Coronary artery (tissue), 2 donors: ENCODE measurements at places on chromosomes 12 and 14.

- DNase-seq: no peak
Measured at GRCh38 chr12:22610131-22610530, 14.8 kb upstream of the ETNK1 start.

GRCh38 chr12:57576613-57577160 is 14.3 kb upstream of the PIP4K2C start:
- no peak for DNase-seq

DNA sequence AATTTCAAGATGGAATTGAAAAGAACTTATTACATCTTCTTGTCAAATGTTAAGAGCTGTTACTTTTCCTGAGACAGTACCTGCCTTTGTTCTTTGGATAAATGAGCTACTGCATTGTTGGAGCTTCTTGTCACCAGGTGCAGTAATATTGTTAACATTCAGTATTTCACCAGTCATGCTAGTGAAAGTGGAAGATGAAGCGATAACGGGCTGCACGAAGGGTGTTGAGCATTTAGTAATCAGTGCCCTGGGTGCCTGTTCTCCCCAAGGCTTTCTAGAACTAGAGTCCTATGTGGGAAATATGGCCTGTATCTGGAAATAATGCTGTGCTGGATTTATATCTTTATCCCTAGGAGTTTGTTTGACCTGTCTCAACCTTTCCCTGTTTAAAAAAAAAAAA is 83.2 kb downstream of the PPP2R5C start:
- no peak for DNase-seq

DNA sequence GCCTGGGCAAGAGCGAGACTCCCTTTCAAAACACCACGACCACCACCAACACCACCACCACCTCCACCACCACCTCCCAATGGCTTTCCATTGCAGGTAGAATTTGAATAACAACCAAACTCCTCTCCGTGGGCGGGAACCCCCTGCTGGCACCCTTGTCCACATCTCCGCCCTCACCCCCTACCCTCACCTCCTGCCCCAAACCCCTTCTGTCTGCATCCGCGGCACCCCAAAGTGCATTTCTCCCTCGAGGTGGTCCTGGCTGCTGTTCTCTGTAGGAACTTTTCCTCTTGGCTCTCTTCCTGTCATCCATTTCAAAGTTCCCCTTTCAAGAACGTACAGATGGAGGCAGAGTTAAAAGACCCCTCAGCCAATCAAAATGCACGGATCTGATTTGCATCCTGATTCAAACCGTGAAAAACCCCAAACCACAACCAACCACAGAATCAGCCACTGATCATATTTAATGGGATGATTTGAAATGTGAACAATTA is 3.8 kb downstream of the SDSL start:
- DNase-seq: no peak

DNA sequence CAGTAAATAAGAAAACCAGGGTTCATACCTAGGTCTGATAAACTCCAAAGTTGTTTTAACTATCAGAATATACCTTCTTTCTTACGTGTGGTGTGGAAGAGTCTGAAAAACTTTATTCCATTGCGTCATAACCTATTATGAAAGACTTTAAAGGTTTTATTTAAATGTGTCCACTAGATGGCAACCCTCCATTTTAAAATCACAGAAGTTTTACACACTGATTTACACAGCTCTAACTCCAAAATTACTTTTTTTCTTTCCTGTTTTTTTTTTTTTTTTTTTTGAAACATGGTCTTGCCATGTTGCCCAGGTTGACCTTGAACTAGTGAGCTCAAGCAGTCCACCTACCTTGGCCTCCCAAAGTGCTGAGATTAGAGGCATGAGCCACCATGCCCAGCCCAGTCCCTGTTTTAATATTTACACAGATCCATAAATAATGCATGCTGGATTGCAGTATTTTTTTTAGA is 17.3 kb upstream of the TMPRSS12 start:
- no peak for DNase-seq

- DNase-seq: no peak
Measured at GRCh38 chr14:96050482-96050881, 11.3 kb downstream of the C14orf132 start.

DNA sequence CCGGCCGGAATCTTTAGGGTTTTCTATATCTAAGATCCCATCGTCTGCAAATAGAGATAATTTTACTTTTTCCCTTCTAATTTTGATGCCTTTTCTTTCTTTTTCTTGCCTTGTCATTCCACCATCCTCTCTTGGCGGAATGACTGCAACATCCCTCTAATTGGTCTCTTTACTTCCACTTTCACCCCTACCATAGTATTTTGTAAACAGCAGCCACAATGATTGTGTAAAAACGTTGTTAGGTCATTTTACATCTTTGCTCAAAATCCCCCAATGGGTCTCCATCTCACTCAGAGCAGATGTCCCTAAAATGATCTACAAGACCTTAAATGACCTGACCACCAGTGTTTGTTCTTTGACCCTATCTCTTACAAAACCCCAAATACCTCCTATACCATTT is 80.0 kb upstream of the STAC3 start:
- no peak for DNase-seq

DNA sequence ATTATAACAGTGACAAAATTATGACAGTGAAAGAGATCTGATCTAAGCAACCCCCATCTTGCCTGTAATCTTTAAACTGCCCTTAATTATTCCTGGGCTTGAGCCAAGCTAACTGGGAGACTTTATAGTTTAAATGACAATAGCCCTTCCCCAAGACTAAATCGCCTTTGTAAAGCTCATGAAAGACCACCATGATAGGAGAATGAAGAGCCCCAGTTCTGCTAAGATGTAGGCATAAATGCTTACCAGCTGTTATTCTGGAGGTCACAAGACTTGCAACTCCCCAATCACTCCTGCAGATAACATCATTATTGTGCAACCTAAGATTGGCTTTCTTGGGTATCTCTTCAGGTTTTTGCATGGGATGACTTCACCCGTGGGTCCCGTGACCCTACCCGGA is 599.7 kb downstream of the KCNH5 start:
- no peak for DNase-seq

- peak; percentile 33 for DNase-seq
Measured at GRCh38 chr14:105876158-105876557, 349.8 kb downstream of the TMEM121 start.

- DNase-seq: no peak
Measured at GRCh38 chr12:25458047-25458552, 95.0 kb downstream of the LMNTD1 start.

GRCh38 chr14:94026889-94027469 is 839 bp downstream of the OTUB2 start:
- no peak for DNase-seq

DNA sequence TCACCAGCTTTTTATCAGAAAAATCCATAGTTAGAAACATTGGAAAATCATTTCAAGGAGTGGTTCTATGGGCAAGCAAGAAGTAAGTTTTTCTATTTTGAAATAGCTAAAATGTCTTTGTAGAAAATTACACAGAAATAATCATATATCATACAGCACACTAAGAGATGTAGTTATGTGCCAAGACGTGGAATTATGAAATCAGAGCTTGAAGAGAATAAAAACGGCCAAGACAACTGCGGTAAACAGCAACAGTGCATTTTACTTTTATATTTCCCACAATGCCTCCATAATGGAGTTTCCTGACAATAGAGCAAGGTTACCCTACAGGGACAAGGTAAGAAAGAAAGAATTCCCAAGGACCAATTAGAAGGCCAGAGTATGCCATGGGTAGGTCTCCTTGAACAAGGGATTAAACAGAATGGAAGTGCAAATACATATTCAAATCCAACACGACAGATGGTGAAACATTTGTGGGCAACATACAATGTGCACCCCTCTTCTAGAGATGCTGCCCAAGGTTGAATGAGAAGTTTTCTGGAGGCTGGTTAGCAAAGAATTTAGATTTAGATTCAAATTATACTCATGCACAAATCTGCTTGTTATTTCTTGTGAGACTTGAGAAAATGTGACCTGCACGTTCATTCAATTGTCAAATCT is 76.1 kb upstream of the BTG1 start:
- no peak for DNase-seq

GRCh38 chr12:83784298-83784890 is 1097.7 kb downstream of the TMTC2 start:
- no peak for DNase-seq

GRCh38 chr14:91012045-91012444 is 48.4 kb downstream of the RPS6KA5 start:
- no peak for DNase-seq

DNA sequence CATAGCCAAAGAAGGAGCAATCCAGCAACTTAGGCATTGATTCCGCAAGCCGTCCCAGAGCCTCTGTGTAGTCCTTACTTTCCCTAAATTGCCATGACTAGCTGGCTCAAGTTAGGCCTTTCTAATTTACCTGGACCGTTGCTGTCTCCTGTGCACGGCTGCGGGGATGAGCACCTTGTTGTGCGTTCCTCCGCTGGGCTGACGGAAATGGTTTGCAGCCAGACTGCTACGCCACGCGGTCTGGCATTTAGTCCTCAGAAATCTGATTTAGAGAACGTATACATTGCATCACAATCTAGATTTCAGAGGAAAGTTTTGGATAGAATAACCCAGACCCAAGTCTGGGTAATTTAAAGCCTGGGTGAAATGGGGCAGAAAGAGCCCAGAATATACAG is 133.2 kb upstream of the ARHGAP5 start:
- DNase-seq: no peak

DNA sequence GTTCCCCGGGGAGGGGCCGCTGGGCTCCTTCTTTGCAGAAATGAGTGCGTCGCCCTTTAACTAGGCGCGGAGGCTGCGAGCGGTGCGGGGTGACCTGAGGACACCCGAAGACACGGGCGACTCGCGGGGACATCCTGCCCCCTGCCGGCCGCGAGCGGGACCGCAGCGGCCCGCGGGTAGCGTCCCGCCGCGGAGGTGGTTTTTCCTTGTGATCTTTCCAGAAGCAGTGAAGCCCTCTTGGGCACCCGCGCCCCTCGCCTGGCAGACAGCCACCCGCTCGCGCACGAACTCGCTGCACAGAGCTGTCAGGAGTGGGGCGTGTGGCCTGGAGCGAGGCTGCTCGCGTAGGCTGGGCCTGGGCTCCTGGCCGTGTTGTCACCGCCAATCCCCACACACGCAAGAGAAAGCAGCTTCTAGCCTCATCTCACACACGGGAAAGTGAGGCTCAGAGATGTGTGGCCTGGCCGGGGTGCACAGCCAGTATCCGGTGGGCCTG is 67.2 kb downstream of the DIO3 start:
- DNase-seq: no peak

- DNase-seq: no peak
Measured at GRCh38 chr14:71464840-71465239, 467.4 kb upstream of the RGS6 start.

DNA sequence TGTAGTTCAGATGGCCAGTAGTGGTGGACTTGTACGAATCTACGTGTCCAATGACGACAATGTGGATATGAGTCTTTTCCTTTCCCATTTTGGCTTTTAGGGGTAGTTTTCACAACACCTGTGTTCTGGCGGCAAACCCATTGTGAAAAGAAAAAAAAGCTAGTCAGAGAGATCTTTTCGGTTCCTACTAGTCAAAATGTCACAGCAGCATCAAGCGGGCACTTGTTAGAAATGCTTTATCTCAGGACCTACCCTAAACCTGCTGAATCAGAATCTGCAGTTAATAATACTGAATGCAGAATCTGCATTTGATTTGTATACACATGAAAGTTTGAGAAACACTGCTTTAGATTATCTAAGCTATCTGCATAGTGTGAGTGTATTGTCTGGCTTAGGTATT is 18.3 kb downstream of the AEBP2 start:
- DNase-seq: no peak

GRCh38 chr14:97066068-97066899 is 269.1 kb downstream of the VRK1 start:
- DNase-seq: no peak

GRCh38 chr14:73474952-73475351 is 15.8 kb upstream of the RIOX1 start:
- DNase-seq: no peak

DNA sequence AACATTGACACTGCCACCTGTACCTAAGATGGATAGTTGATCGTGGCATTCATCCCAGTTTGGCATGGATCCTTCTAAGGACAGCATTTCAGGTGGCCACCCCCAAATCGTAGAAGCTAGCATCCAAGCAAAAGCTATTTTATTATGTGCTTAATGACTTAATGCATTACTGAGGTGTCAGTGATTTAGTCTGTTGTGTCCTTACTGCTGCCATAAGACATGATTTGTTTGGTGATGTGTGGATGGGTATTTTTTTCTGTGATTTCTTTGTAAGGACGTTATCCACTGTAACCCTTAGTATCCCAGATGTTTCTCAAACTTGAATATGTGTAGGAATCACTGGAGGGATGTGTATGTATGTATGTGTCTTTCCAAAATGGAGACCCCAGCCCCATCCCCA is 81.2 kb upstream of the EVL start:
- DNase-seq: no peak

DNA sequence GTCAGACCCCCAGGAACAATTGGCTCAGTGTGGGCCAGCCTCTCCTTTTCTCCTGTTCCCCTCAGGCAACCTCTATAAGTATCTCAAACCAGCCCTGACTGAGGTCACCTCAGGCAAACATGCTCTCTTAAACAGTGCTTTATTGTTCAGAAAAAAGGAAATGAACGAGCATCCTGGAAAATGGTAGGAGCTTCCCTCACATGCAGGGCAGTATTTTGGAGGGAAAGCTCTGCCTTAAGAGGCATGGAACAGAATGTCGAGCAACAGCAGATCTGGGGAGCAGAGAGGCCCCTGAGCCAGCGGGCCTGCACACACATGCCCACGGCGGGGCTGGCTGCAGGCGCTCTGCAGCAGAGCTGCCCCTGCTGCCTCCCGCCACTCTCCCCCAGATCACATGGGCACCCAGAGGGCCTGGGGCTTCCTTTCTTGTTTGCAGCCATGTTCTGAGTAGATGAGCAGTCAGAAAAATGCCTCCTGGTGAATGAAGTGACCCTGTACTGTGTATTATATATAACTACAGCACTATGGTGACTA is 42.0 kb downstream of the MOK start:
- no peak for DNase-seq

DNA sequence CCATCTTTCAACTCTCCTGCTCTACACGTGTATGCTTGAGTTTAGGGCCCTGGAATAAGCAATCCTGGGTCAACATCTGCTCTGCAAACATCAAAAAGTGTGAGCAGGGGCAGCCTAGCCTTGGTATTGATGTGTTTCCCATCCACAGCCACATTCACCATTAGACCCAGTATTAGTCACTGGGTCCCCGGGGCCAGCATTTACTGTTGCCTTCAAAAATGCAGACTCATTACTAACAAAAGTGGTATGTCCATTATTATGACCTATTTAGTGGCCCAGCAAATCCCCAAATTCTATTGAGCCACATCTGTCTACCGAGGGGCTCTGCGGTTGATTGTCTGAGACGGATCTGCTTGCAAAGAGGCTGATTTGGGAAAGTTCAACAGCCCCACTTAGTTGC is 661.8 kb downstream of the DIO2 start:
- no peak for DNase-seq

DNA sequence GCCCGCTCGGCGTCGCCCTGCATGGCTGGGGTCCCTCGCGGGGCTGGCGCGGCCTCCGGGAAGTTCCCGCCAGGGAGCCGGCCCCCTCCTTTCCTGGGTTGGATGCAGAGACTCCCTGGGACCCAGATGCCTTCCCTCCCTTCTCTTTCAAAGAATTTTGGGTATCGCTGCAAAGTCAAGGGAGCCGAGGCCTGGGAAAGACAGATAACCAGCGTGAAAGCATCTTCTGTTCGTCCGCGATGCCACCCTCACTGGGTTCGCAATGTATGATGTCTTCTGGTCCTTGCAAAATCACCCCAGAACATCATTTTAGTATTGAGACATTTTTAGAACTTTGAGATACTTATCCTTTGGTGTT is 451 bp downstream of the IRAK3 start:
- no peak for DNase-seq

- peak; percentile 78 for DNase-seq
Measured at GRCh38 chr12:65881348-65881961, 57.2 kb downstream of the HMGA2 start.

GRCh38 chr12:97601934-97602720 is 139.5 kb downstream of the RMST start:
- no peak for DNase-seq
